ENCODE measurements at places on chromosomes 12 and 14.

DNA sequence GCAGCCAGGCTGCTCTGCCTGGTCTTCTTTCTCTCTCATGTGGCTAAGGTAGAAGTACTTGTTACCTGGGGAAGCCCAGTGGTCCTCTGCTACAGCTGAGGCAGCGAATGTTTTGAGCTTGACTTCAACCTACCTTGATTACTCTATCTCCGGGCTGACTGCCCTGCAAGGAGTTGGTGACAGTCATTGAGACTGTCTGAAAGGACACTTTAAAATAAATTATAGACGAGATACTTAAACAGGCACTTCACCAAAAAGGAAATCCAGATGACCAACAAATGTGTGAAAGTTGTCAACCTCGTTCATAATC, 474 bp upstream of the CIT start:
- DNase-seq = no peak

GRCh38 chr12:96020314-96021003, 14.9 kb downstream of the LTA4H start:
- DNase-seq = peak; percentile 74

DNA sequence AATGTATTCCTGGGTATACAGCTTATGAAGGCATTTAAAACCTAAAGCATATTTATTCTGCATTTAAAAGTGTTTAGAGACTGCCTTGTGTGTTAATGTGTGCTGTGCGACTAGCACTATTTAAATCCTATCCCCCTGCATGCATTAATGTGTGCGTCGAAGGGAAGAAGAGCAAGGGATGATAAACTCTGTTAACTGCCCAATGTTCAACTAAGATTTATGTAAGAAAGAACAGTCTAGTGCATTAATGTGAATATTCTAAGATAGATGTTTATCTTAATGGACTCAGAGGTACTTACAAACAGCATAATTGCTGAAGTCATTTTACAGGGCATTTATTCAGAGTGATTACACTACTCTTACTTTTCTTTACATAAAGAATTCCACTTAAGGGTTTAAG, 424.8 kb downstream of the DIO2 start:
- DNase-seq = no peak

DNA sequence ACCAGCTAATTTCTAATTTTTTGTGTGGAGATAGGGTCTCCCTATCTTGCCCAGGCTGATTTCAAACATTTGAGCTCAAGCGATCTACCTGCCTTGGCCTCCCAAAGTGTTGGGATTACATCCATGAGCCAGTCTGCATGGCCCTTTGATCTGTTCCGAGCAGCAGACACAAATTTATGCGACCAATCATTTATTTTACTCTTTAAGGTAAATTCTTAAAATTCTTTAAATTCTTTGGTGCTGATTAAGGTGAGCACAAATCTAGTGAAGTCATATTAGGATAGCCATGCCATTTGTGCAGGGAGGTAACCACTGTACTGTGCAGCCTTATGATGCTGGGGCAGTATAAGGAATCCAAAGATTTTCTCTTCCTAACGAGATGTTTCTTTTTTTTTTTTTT, 135.7 kb downstream of the SRGAP1 start:
- no peak for DNase-seq

DNA sequence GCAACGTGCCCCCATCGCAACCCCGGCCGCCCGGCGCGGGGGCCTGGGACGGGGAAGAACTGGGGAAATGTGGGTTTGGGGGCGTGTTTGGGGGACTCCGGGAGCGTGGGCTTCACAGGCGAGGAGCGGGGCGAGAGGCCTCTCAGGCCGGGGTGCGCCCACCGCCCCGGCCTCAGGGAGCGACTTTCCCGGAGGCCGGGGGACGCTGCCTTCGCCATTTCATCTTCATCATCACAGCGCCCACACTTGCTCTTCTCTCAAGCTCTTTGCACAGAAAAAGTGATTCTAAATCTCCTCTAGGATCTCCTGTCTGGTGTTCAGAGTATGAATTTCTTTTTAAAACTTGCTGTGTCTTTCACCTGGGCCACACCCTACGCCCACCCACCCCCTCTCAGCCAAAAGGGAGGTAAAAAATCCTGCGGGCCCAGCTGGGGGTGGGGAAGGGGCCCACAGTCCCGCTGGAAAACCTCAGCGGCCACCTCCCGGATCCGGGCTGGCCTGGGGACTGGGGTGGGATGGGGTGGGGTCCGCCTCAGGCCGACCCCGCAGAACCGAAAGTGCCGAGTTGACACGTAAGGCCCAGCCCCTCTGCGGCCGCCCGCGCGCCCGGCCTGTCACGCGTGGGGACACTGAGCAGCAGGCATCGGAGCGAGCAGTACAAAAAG, 7.4 kb downstream of the CDKN1B start:
- DNase-seq = no peak

DNA sequence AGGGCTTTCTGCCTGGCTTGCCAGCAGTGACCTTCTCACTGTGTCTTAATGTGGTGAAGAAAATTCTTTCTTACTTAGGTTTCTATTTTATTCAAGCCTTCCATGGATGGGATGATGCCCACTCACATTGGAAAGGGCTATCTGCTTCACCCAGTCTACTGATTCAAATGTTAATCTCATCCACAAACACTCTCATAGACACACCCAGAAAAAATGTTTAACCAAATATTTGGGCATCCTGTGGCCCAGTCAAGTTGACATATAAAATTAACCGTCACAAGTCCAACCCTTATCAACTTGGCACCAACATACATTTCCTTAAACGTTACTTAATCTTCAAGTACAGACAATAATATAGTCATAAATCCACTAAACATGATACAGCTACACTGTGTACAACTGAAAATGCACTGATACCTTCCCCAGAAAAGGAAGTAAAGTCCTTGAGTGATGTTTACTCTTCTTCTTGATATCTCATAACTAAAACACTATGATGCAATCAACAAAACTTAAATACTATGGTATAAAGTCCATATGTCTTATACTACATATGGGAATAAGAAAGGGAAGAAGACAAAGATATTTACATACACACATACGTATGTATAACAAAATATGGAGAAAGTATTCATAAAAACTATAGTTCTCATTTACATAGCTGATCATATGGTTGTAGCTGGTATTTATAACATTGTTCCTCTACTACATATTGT, 394.7 kb upstream of the NOVA1 start:
- DNase-seq = no peak

- DNase-seq = no peak
These were observed 127.3 kb downstream of the GLT1D1 start for GRCh38 chr12:128980623-128981022.

- peak; percentile 91 for DNase-seq
These were observed 16.9 kb downstream of the ASB2 start for GRCh38 chr14:93959239-93960107.

GRCh38 chr14:74202113-74202512, 37.1 kb upstream of the VSX2 start:
- no peak for DNase-seq

DNA sequence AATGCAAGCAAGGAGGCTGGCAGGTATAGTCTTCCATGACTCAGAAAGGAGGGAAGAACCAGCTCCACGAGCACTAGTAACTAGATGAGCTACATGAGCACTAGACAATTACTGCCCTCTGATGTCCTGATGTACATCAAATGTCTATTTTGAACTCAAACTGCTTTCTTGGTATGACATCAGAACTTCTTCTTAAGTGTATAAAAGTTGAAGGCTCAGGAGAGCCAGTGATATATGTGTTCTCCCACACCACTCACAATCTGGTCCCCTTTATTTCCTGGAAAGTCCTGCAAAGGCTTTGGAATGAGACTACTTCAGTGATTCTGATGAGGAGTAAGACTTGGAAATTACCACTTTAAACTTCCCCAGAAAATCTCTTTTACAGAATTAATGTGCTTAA, 18.5 kb upstream of the DHRS7 start:
- DNase-seq = no peak

GRCh38 chr14:63598807-63599206, 42.9 kb downstream of the WDR89 start:
- no peak for DNase-seq

- no peak for DNase-seq
These were observed 116.3 kb upstream of the FKBP4 start for GRCh38 chr12:2678426-2678825.

GRCh38 chr14:51336734-51337133, 96.7 kb downstream of the TMX1 start:
- no peak for DNase-seq

DNA sequence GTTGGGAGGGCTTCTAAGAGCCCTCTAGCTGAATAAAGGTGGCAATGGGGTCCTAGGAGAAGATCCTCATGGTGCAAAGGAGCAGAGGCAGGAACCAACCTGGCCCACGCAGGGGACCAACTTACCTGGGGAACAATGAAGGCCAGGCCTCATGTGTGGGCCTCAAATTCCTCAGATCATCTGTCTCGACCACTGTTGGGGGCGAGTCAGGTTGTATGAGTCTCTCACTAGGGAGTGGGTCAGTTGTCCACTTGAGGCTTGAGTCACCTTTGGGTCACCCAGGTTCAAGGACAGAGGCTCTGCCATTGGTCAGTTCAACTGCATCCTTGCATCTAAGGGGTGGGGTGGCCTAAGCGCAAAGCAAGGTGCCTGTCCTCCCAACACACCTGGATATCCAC, 43.7 kb upstream of the BDKRB2 start:
- no peak for DNase-seq

DNA sequence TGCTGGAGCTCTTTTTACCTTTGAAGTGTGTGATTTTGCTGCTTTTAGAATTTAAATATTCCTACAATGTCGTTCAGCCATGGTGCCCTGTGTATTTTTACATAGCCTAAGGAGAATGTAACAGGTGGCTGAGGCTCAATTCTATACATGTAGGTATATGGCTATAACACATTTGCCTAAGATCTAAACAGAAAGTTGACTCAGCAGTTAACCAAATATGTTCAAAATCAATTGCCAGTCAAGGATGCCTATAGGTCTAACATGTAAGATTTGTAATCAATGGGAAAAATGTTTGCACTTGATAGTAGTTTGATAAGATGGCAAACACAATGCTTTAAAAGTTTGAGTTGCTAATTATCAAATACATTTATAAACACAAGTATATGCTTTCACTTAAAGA, 8.2 kb downstream of the PAWR start:
- no peak for DNase-seq

DNA sequence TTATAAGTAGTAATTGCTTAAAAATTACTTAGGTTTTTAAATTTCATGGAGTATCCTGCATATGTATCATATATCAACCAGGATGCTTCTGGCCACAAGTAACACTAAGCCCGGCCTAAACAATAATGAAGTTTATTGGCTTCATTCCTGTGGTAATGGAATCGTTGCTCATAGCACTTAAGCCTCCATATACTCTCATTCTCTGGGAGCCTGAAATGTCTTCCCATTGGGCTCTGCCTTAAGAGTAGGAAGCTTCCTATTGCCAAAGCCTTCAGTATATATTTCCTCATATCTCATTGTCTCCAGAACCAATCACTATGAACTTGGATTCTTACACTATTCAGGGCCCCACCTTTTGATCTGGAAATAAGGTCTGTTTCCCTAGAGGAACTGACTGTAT, 83.8 kb upstream of the DNM1L start:
- DNase-seq = no peak

- no peak for DNase-seq
These were observed 27.6 kb downstream of the EVL start for GRCh38 chr14:100092832-100093231.

- DNase-seq = no peak
These were observed 40.5 kb downstream of the CRACR2A start for GRCh38 chr12:3712209-3712992.

- DNase-seq = peak; percentile 7
These were observed 421.7 kb downstream of the VRK1 start for GRCh38 chr14:97218691-97219430.

- DNase-seq = no peak
These were observed 273.1 kb downstream of the DIO2 start for GRCh38 chr14:79938185-79938584.

GRCh38 chr12:108399514-108399913, 60.4 kb upstream of the CMKLR1 start:
- DNase-seq = no peak

GRCh38 chr12:49293056-49293956, 1.6 kb upstream of the PRPH start:
- DNase-seq = no peak

DNA sequence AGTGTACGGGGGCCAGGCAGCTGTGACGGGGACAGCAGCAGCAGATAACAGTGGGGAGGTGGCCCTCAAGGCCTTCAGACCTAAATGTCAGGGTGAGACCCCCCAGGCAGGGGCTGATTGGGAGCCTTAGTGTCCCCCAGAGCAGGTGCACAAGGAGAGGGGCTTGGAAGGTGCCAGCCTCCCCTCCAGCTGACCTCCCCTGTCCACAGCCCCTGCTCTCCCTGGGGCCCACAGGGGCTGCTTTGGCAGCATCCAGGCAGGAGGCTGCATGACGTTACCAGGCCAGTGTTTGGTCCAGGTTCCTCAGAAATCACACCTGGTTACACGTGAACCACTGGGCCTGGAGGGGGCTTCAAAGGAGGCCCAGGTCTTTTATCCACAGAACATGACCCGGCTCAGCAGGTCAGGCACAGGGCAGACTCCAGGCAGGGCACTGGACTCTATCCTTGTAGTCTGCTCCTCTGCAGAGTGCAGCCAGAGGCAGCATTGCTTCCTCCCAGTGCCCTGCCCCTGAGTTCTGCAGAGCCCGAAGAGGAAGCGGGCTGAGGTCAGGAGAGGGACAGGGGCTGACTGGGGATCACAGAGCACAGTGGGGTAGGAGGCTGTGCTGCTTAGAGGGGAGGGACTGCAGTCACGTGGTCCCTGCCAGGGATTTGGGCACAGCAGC, 2.6 kb upstream of the TRMT61A start:
- peak; percentile 61 for DNase-seq

- no peak for DNase-seq
These were observed 31.9 kb downstream of the RESF1 start for GRCh38 chr12:31991146-31991545.

- no peak for DNase-seq
These were observed 1.7 kb downstream of the JDP2 start for GRCh38 chr14:75429562-75429961.

DNA sequence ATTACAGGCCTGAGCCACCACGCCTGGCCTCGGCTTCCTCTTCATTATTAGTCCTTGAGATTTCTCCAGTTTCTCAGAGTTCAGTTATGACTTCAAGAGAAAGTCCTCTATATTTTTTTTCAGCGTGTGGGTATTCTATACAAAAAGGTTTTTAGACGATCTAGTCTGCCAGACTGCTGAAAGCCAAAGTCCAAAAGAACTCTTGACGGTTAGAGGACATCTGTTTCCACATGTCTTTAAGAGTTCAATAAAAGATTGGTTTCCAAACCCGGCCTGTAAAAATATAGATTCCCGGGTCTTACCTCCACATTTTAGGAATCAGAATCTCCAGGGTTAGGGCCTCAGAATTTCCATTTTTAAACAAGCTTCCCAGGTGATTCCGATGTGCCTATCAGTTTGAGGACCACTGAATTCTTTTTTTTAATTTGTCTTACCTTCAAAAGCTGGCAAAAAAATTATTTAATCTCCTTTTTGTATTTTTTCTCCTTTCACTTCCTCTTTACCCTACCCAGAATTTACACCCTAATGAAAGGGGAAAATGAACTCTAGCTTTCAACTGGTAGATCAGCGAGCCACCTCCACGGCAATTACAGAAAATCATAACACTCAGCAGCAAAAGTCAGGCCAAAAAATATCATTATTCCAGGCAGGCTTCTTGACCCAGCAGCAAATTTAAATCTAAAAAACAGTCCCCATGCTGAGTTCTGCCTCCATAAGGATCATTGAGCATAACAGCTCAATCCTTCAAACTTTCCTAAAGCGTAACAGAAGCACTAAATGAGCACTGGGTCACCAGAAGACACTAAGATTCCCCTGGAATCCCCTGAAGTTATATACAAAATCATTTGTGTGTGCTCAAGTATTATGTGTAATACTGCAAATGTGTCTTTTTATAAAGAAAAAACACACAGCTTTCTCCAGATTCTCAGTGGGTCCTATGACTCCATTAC, 8.7 kb downstream of the NT5DC3 start:
- no peak for DNase-seq

Measured in suppressor macrophage treated with lipopolysaccharide for 4 hours (primary cell).